WTC11 (cell line): ENCODE measurements at places on chromosomes 11 and 22.

GRCh38 chr11:68312117-68312779, at the start of gene LRP5:
LRP5 (plus strand) TSS chr11:68312591; CDS start chr11:68312715, 124 bp downstream.
- DNase-seq, result no peak

DNA sequence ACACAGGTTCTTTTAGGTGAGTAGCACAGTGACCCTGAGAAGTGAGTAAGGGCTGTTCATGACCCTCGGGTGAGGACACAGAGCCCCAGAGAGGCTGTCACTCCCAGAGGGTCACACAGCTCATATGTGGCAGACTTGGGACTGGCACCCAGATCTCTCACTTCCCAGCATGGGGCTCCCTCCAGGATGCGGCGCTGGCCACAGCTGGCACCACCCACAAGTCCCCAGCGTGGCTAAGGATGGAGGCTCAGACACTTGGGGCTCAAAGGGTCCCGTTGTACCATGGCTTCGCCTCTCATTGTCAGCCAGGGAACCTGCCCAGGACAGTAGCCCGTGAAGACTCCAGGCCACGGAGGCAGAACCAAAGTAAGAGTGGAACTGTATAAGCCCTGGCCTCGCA, 6.0 kb upstream of the SHISAL1 start:
- no peak for DNase-seq

GRCh38 chr11:74265256-74265655, 46.2 kb downstream of the P4HA3 start:
- no peak for DNase-seq

DNA sequence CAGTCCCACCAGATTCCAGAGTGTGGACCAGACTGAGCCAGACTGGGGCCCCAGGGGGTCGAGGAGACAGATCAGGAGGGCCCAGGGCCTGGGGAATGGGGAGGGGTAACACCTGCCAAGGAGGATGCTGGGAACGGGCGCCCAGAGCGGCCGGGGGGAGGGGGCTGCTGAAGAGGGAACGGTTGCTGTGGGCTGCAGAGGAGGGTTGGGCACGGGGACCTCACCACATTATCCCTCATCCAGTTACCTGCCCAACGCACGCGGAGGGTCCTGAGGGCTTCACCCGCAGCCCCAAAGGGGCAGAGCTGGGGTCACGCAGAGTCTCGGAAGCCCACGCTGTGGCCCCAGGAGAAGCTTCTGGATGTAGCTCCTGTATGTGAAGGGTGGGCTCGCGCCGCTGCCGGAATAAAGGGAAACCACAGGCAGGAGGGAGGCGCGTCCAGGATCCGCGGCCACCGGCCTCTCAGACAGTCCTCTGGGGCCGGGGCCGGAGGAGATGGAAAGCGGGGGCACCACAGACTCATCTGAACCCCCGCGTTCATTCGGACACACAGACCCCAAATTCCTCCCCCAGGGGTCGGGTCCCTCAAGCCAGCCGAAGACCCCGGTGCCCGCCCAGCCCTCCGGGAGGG, 866 bp upstream of the SELENOO start:
- peak; percentile 73 for DNase-seq

GRCh38 chr22:30875481-30876215, 92.9 kb downstream of the MORC2 start:
- peak; percentile 7 for DNase-seq

- no peak for DNase-seq
Measured at GRCh38 chr22:25006354-25006753, 53.8 kb downstream of the KIAA1671 start.

GRCh38 chr11:83671289-83671688, 385.1 kb upstream of the CCDC90B start:
- no peak for DNase-seq

DNA sequence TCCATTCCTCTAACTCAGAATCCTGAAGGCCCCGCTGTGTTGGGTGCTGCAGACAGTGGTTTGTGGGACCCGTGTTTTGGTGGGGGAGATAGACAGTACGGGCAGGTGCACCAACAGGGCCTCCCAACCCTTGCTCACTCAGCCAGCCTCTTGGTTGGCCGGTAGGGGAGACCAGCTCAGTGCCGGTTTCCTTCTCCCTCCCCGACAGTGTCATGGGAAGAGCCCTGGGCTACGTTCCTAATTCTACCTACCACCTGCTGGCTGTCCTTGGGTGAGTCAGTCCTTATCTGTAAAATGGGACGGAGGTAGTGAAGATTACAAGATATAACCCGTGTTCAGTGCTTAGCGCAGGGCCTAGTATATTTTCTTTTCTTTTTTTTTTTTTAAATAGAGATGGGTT, 5.9 kb downstream of the TMEM134 start:
- DNase-seq, result no peak

GRCh38 chr11:131546218-131546895, 175.9 kb downstream of the NTM start:
- DNase-seq, result peak; percentile 29

DNA sequence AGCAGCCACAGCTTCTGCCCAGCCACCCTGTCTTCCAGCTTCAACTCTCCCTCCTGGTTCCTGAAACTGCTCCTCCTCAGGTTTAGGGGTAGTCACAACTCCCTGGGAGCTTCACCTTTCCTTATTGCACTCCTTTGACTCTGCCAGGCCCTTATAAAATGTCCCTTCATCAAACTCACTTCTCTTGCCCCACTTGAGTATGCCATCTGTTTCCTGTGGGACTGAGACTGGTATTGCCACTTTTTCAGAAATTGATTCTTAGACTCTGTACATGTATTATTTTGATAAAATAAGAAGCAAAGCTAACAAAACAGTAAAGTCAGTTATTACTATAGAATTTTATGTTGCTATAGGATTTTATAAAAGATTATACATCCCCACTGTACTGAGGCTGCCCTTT, 134.1 kb downstream of the SPON1 start:
- no peak for DNase-seq

GRCh38 chr11:130318031-130318673, 3.4 kb upstream of the ZBTB44 start:
- no peak for DNase-seq

DNA sequence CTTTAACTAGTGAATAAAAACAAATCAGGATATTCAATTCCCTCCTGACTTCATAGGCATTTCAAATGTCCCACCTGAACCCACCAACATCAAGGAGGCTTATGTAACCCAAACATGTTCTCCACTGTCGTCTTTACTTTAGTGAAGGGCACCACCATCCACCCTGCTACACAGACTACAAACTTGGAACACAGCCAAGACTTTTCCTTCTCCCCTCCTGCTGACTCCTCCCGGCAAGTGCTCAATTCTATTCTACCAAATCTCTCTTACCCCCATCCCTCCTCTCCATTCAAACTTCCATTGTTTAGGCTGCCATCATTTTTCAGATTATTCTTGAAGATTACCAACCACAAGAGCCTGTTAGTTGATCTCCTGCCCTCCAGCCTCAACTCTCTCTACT, 24.3 kb downstream of the SAAL1 start:
- no peak for DNase-seq

DNA sequence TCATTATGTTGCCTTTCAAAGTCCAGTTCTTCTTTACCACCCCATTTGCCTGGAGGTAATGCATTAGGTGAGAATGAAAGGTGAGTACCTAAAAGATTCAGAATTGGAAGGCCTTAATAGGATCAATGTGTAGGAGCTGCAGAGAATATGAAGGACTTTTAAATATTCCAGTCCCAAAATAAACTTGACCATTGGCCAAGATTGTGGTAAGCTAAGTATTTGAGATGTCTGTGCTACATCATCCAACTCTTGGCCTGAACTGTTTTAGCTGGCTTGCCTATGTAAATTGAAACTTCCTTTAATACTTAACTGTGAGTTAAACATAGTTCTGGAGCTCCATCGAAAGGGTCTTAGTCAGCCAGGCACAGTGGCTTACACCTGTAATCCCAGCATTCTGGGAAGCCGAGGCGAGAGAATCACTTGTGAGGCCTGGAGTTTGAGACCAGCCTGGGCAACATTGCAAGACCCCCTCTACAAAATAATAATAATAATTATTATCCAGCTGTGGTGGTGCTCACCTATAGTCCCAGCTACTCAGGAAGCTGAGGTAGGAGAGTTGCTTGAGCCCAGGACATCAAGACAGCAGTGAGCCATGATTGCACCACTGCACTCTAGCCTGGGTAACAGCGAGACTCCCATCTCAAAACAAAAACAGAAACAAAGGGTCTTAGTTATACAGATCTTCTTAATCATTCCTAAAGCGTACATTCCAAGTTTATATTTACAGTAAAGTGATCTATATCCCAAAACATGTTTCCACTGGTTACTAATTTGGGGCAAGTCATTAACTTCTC, 29.8 kb downstream of the MTMR3 start:
- no peak for DNase-seq

- no peak for DNase-seq
Measured at GRCh38 chr11:27467181-27467913, 5.2 kb downstream of the LGR4 start.

DNA sequence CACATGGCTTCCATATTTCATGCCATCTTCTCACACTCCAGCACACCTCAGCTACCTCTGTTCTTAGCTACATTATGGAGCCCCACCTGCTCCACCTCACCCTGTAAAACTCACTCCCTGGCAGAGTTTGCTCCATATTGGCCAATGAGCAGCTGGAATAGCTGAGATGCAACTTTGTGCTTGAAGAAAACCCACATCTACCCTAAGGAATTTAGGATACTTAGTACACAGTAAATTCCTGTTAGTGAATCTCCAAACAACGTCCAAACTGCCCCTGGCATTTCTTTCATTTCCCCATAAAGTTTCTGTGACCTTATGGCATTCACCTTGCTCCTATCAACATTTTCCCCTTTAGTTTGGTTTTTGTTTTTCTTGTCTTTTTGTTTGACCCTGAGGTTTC, 2.2 kb upstream of the VWCE start:
- no peak for DNase-seq

GRCh38 chr11:79342686-79343085, 98.1 kb downstream of the TENM4 start:
- DNase-seq, result no peak

GRCh38 chr11:36492724-36493304, 17.3 kb downstream of the TRAF6 start:
- DNase-seq, result no peak

DNA sequence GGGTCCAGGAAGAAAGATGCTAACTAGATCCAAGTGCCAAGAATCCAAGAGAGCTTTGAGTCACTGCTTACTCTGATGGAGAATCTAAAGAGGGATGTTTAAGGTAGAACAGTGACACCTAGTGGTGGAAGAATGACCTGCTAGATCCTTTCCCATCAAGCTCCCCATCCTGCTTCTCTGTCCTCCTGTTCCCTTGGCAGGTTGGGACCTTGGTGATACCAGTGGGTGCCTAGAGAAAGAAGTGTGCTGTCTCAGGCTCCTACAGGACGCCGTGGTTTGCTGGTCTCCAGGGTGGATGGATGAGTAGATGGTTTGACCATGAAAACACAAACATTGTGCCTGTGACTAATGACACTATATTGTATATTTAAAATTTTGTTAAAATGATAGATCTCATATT, 383.7 kb downstream of the TMEM135 start:
- peak; percentile 32 for DNase-seq

DNA sequence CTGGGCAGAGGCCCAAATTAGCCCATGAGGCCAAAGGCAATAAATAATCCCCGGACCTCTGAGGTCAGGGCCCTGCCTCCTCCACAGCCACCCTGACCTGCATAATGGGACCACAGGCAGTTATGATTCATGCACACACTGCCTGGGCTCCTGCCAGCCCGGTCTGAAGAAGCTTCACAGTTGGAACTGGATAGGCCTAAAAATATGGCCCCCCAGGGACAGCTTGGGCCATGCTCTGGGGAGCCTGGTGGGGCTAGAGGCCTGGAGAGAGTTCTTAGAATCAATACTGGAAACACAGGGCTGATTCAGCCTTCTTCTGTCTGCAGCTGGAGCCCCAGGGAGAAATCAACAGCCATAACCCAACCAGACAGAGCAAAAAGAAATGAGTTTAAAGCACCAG, 112.8 kb upstream of the CADM1 start:
- DNase-seq, result no peak

- DNase-seq, result no peak
Measured at GRCh38 chr22:32557444-32557843, 82.8 kb downstream of the FBXO7 start.

GRCh38 chr11:13009476-13009920, 382 bp downstream of the RASSF10 start:
- no peak for DNase-seq

DNA sequence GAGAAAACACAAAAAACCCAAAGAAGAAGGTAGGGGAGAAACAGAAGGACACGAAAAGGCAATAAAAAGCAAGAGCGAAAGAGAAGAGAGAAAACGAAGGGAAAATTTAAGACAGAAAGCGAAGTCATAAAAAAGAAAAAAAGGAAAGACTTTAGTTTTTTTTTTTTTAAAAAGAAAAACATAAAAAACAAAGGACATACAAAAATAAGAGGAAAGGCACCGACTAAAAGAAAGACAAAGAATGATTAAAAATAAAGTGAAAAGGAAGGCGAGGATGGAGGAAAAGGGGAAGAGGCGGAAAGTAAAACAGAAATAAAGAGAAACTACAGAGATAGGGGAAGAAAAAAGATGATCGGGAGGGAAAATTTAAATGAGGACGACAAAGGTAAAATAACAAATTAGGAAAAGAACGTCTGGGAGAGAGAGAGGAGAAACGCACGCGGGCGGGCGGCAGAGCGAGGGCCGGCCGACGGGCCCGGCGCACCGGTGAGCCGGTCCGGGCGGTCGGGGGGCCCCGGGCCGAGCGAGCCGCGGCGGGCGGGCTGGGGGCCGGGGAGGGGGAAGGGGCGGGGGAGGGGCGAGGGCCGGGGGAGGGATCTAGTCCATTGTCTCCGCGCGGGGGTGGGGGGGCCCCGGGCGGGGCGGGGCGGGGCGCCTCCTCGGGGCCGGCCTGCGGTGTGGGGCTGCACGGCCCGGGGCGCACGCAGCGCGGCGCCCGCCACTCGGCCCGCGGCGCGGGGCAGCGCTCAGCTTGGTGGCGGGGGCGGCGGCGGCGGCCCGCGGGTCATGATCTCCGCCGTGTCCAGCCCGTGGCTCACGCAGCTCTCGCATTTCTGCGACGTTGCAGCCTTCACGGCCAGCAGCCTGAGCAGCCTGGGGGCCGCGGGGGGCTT, at the start of gene TBX1:
Gene TBX1 (plus strand): TSS at position 721 of the 893 bp plus-strand sequence. CDS start 66 bp downstream, at position 787.
- DNase-seq, result no peak

DNA sequence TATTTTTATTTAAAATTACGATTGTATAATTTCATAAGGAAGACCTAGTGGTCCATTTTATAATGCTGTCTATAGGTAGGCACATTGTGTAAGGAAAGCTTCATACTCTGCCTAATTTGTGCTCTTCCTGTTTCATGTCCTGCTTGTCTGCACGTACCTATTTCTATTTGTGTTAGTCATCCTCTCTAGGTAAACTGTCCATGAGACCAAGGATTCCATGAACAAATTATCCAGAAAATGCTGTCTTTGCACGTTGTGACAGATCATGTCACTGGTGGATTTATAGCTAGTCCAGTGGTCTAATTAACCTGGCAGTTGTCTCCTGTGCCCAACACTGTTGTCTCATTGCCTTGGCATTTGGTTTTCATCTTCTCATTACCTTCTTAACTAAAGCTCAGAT, 44.7 kb downstream of the DNAJC24 start:
- no peak for DNase-seq

- DNase-seq, result peak; percentile 47
Measured at GRCh38 chr22:43862074-43862881, at the start of gene SULT4A1. SULT4A1 (minus strand) TSS chr22:43862513; CDS start chr22:43862382, 131 bp downstream.

GRCh38 chr11:92383430-92383829, 158.8 kb downstream of the FAT3 start:
- DNase-seq, result no peak

- no peak for DNase-seq
Measured at GRCh38 chr11:129317571-129317970, 58.1 kb upstream of the BARX2 start.

GRCh38 chr11:1309498-1310317, at the start of gene TOLLIP:
TOLLIP (minus strand) TSS chr11:1309632; CDS start chr11:1309498, 134 bp downstream.
- peak; percentile 95 for DNase-seq

- DNase-seq, result no peak
Measured at GRCh38 chr11:20203831-20204230, 43.6 kb upstream of the DBX1 start.

- DNase-seq, result no peak
Measured at GRCh38 chr22:17167486-17167885, 8.4 kb upstream of the HDHD5 start.
